ENCODE measurements at places on chromosomes 4 and X.
A peak's percentile ranks its signal among the peaks of the same experiment; 100 is the strongest.

GRCh38 chr4:95095348-95095974, 337.7 kb downstream of the BMPR1B start:
- DNase-seq, result no peak

DNA sequence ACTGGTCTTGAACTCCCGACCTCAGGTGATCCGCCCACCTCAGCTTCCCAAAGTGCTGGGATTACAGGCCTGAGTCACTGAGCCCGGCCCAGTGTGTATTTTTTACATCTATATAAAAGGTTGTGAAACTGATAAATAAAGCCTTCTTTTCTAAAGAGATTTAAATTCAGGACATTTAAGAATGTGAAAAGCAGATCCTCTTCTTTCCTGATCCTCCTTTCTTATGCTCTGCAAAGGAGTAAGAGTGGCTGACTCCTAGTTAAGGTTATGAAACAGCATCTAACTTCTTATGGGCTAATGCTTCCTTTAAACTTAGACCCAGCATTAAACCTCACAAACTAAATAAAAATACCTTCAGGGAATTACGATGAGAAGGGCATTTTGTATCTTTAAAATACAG, 197.7 kb upstream of the MAB21L2 start:
- no peak for DNase-seq

DNA sequence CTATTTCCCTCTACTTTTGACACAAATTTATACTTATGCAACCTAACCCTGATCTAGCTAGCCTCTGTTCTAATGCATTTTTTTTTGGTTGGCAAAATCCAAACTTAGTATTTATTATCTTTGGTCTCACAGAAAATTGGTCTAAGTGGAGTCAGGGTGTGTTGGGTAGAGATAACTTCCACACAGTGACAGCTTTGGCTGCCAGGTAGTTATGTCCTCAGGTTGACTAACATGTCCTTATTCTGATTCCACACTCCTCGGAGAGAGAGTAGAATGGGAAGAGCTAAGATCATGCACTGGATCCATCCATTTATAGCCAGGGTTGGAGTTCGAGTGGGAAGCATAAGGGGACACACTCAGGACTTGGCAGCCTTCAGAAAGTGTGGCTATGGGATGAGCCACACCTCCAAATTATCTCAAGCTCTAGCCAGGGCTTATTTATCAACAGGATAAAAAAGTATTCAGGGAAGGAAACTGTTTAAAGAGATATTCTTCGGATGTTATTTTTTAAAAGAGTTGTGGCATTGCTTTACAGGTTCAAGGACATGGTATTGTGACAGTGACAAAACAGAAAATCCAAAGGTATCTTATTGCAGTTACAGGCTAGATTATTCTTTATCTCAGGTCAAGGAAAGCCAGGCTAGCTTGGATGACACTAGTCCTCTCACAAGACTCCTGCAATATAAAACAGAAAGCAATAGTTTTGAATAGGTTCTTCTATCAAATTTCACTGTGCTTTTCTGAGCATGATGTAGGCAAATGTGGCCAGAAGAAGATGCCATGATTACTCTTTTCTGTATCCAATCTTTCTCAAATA, 51.5 kb downstream of the NPY1R start:
- no peak for DNase-seq

DNA sequence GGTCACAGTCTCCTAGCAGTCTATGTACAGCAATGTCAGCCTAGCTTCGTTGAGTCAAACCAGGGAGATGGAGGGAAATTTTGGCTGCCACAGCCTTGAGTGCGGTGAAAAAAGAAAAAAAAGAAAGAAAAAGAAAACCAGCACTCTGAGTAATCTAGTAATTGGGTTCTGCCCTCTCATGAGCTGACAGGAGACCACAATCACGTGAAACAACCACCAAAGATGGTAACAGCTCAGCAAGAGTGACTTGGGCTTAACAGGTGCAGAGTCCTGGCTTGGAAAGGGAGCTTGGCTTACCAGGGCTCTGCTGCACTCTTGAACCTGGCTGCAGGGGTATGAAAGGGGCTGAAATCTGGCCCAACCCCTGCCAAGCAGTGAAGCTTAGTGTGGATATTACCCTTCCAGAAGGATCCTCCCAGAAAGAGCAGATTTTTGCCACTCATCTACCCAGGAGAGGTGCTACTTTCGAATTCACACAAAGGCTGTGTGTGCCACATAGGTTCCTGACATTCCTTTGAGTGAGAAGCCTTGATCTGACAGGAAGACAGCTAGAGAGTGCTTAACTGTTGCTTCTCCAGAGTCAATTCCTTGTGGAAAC, 350.3 kb downstream of the PTTG2 start:
- DNase-seq, result no peak

DNA sequence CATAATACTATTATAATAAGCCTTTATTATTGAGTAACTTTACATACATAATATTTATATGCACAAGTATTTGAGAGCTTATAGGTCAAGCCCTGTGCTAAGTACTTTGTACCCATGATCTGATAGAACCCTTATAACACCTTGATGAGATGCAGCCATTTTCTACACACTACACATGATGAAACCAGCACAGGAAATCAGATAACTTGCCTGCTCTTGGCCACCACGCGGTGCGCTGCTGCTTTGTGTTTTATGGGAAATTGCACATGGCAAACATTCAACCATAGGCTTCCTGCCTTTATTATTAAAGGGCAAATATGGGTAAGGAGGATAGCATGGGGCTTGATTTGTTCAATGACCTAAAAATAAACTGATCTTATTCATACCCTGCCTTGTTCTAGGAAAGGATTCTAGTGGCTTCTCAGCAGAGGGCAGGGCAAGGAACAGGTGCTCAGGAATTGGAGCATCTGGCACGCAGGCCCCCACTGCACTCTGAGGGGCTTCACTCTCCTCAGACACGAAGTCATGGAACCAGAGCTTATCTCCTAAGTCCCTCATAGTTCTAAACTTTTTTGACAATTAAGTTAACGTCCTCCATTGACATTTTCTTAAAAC, 31.6 kb upstream of the NAP1L5 start:
- no peak for DNase-seq

DNA sequence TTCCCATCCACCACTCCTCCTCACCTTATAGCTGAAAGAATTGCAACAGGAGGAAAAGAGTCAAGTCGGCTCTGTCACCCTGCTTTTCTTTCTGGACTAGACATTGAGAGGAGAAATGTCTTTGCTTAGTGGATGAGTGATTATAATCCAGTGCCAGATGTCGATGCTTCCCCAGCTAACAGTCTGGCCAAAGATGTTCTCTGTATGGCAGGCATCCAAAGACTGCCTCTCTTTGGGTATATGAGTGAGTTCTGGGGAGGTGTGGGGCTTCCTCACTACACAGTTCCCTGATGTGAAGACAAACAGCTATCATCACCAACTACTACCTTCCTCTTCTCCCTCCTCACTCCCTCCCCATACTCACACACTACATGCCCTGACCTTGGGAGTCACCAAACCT, 90.9 kb downstream of the COMMD8 start:
- no peak for DNase-seq

DNA sequence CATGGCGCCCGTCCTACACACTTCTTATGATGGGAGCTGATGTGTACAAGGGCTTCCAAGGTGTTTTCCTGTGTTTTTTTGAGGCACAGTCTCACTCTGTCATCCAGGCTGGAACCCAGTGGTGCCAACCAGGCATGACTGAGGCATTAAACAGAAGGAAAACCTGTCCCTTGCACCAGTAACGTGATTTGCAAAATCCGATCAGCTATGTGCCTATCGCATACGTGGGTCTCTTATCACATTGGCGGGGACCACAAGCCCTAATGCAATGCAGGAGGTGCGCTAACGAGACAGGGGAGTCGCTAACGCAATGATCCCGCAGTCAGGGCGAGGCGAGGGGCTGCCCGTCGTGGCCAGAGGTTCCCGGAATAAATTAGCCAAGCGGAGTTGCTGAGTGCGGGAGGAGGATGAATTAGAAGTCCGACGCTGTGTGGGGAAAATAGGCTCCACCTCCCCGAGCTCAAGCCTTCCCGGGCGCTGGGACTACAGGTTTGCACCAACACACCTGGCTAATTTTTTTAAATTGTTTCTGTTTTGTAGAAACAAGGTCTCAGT, 162.7 kb downstream of the SHOX start:
- DNase-seq, result peak; percentile 43

GRCh38 chrX:1925053-1925481, 310.2 kb downstream of the ASMT start:
- DNase-seq, result peak; percentile 77

DNA sequence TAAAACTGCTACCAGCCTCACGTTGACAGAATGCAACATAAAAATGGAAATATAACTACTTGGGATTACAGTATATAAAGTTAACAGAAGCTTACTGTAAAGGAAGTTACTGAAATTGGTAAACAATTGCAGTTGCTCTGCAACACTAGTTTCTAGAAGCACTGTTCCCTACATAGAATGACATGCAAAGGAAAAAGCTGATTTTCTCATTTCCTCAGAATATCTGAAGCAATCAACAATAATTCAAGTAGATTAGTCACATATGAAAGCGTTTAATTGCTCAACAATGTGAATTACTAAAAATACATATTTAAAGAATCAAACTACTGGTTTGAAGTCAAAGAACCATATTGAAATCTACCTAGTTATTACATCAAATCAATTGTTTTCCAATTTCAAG, 31.8 kb downstream of the PDGFC start:
- DNase-seq, result no peak

DNA sequence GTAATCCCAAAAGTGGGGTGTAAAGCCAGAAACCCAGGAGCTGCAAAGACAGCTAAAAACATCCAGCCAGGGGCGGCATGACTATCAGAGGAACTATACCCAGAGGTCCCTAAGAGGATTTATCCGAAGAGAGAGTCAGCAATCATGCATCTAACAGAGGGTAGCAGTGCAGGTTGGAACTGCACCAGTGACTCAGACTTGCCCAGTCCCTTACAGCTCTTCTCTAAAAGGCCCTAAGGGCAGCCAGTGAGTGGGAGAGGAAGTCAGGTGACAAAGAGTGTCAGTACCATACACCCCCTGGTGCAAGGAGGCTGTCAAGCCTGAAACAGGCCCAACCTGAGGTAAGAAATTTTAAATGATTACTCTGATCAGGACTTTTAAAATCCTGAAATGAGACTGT, 88.1 kb downstream of the CAMK2D start:
- DNase-seq, result peak; percentile 90

DNA sequence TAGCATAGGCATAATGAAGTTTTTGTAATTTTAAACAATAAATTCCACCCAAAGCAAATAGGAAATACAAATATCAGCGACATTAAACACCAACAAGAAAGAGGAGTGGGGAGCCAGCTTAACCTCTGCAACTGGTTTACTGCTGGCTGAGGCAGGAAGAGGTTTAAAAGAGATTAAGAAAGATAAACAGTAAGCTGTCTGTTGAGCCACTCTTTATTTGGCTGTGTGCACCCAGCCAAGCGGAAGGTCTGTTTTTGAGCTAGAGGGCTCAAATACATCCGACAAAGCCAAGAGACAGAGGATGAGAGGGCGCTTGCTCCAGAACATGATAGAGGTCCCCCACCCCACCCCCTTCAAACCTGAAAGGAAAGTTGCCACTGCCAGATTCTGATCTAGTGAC, 191.4 kb downstream of the MGST2 start:
- peak; percentile 76 for DNase-seq

- peak; percentile 40 for DNase-seq
Measured at GRCh38 chrX:2488621-2489285, 12.0 kb downstream of the DHRSX start.

DNA sequence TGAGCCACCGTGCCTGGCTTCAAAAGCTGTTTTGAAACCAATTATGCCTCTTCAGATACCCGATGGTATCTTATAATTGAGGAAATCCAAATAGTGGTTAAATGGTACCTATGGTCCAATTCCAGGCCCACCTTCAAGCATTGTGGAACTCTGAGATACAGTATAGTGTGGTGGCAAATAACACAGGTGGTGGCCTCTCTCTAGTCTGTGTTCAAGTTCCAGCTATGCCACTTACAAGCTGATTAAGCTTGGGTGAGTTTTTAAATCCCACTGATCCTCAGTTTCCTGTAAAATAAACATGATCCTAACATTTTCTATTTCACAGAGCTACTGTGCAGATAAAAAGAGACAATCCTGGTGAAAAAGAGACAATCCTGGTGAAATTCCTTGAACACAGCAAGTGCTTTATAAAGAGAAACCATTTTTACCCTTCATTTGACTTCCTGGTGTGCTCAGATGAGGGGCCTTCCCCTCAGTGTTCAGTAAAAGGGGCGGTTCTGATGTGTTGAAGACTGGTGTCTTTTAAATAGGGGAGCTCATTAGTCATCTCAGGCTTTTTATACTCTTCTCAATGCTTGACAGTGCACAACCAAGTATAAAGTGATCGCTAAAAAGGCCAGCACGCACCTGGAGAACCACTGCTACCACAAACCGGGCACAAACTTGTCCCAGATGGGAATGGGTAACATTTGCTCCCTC, 30.8 kb upstream of the CD40LG start:
- DNase-seq, result no peak

GRCh38 chr4:75048208-75048879, 115.4 kb downstream of the PARM1 start:
- DNase-seq, result no peak

GRCh38 chr4:48668254-48669017, 111.6 kb downstream of the FRYL start:
- DNase-seq, result no peak

GRCh38 chr4:26821677-26822503, 38.8 kb upstream of the STIM2 start:
- DNase-seq, result peak; percentile 74

GRCh38 chr4:75715105-75715799, 9.1 kb upstream of the USO1 start:
- no peak for DNase-seq

- no peak for DNase-seq
Measured at GRCh38 chr4:113806850-113807249, 45.3 kb upstream of the CAMK2D start.

DNA sequence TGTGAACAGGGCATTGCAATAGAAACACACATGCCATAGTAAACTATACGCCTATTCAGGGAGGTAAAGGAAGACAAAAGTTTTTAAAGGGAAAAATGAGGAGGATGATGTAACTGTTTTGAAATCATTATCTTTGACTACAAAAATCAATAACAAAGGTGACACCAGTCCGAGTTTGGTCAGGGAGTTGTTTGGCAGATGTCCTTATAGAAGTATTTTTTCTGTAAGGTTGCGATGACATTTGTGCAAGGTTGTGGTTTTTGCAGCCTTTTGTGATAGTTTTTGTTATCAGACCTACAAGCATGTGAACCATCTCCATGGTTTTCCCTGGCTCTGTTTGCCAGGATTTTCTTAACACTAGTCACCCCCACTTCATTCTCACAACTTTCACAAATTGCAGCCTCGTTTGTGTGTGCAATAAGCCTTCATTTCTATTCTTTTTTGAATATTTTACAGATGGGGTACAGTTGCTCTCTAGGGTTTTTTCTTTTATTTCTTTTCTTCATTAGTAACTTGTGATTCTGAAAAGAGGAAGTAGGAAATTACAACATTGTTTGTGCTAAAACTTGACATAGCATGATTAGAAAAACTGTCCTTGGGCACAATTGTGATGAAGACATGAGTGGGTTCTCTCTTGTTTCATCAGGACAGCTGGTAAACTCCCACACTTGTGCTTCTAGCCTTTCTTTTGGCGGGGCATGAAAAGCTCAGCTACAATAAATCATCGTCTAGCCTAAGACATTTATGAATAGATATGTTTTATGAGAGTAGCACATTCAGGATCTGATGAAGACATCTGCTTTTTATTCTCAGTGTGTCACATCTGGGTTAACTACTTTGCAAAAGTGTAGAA, 60.2 kb upstream of the PNPLA4 start:
- no peak for DNase-seq
